ENCODE measurements at places on chromosomes 16 and 17.
A peak's percentile ranks its signal among the peaks of the same experiment; 100 is the strongest.

DNA sequence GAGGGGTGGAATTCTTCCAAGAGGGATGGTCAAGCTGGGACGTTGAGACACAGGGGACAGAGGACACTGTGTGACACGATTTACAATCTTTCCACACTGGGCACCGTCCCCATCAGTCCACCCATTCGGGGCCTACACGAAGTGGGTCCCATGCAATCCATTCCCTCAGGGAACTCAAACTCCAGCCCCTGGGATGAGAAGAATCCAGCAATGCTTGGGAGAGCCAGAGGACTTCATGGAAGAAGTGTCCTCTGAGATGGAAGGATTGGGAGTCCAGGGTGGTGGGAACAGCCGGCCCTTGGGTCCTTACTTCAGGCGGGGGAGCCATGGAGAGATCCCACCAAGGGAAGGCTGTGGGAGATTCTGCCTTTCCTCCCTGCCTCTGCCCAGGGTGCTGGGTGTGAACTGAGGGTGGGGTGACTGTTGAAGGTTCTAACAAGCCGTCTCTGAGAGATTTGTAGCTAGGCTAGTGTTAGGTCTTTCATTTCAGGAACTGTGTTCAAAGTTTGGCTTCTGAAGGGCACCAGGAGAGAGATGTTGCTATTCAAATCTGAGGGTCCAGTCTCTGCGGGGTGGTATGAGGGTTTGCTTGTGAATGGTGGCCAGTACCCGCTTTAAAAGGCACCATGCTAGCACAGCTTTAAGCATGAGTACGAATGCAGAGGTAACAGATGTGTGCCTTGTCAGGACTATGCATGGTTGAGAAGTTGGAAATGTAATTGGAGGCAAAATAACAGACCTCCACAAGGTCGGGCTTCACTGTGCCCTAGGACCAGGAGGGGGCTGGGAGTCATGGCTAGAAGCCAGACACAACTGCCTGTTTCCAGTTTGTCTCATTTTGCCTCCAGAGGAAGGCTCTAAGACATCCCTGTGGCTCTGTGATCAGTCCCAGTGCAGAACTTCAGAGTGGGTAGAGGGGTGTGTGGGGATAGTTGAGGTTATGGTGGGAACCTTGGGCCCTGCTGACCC lies 1.9 kb downstream of the ATP1B2 start:
- no peak for DNase-seq

GRCh38 chr17:57553991-57554825 lies 190.9 kb downstream of the CCDC182 start:
- DNase-seq, result no peak

GRCh38 chr16:68992521-68992920 lies 112.9 kb upstream of the HAS3 start:
- no peak for DNase-seq

- no peak for DNase-seq
Measured at GRCh38 chr17:48037838-48038323, 284 bp upstream of the COPZ2 start.

DNA sequence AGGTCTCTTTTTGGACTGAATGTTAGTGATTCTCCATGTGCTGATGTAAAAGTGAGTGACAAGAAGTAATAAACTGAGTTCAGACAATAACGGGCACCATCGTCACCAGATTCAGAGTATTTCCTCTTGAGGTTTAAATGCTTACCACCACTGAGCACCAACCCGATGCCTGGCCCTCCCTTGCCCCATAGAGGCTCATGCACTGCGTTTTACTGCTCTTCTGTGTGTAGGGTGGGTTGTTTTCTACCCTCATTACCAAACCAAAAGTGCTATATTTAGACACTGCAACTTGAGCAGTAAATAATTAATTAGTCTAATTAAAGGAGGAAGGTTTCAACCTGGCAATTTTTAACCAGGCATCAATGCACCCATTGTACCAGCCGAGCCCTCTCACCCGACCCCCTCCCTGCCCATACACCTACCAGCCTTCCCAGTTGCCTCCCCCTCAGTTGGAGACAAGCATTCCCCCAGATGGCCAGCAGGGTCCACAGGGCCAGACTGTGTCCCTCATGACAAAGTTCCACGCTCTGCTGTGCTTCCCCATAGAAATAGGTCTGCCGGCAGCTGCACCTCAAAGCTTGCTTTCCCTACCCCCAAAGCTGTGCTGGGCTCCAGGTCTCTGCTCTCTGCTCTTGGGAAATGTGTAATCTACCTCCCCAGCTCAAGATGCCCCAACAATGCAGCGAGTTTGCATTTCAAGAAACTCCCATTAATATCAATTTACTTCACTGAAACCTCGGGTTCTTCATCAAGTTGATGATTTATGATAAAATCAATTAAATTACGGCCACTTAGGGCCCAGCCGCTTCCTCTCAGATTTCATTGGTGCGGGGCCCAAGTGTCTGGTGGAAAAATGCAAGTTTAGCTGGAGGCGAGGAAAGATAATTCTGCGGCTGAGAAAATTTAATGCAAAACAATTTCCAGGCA lies 16.0 kb downstream of the HOXB4 start:
- no peak for DNase-seq

- no peak for DNase-seq
Measured at GRCh38 chr17:74923538-74924249, 379 bp upstream of the OTOP2 start.

DNA sequence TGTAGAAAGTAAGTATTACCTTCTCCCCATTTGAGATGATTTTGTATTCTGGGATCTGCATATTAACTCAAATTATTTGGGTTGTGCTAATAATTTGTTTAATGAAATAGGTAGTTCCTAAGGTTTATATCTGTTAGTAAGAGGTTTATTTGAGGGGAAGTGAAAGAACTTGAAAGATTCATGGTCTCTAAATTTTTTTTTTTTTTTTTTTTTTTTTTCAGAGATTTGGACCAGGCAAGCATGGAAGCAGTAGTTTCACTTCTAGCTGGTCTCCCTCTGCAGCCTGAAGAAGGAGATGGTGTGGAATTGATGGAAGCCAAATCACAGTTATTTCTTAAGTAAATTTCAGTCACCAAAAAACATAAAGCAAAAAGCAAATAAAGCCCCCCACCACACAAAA lies 65.2 kb downstream of the OMG start:
- no peak for DNase-seq

DNA sequence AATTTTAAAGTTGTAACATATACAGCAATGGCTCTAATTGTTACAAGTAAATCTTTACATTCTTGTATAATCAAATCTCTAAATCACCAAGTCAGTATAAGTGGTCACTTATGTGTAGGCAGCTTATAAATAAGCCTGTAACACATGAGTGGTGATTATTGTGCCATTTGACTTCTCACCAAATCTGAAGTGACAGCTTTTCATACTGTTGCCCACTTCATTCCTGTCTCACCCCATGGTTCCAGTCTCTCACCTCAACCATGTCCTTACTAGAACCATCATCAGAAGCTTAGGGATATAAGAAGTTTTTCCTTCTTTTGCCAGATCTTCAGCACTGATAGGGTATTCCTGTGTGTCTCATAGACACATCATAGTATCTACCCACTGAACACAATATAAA lies 23.5 kb downstream of the TNRC6A start:
- DNase-seq, result no peak

- DNase-seq, result peak; percentile 51
Measured at GRCh38 chr16:51994597-51994996, 552.3 kb downstream of the TOX3 start.

- no peak for DNase-seq
Measured at GRCh38 chr16:9545522-9546437, 454.3 kb downstream of the HAPSTR1 start.

GRCh38 chr17:15341385-15341849 lies at the start of gene TEKT3:
Gene TEKT3, minus strand, starts transcription at chr17:15341597. Its CDS starts 10,012 bp downstream, at chr17:15331585.
- DNase-seq, result no peak

GRCh38 chr16:31148896-31149295 lies 970 bp downstream of the PRSS36 start:
- DNase-seq, result no peak

DNA sequence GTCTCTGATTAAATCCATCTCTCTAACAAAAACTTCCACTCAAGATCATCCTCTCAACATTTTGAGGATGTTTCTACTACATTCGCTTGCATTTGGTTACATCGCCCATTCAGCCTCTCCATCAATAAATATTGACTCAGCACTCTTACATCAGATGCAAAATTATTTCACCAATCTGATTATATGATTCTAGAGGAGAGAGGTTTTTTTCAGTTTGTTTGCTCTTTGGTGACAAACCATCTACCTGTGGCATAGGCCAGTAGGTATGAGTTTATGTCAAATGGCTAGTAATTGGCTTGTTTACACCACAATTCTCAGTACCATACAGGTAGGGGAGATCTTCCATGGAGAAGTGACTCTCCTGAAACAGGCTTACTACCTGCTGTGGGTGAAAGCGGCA lies 52.3 kb downstream of the TOX3 start:
- DNase-seq, result no peak

GRCh38 chr16:79871906-79872305 lies 271.4 kb upstream of the MAF start:
- no peak for DNase-seq

DNA sequence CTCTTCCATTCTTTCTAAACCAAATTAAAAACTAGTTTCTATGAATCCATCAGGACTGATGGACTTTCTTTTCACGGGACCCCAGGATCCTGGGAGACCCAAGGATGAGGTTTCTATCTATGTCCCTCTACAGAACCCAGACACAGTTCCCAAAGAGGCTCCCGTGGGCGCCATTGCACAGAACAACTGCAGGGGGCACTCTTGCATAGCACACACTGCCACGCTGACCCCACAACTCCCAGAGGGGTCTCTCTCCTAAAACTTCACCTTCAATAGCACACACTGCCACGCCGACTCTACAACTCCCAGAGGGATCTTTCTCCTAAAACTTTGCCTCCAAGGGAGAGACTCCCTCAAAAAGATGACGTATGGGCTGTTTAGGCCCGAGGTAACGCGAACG lies 9.0 kb downstream of the ABR start:
- DNase-seq, result no peak

DNA sequence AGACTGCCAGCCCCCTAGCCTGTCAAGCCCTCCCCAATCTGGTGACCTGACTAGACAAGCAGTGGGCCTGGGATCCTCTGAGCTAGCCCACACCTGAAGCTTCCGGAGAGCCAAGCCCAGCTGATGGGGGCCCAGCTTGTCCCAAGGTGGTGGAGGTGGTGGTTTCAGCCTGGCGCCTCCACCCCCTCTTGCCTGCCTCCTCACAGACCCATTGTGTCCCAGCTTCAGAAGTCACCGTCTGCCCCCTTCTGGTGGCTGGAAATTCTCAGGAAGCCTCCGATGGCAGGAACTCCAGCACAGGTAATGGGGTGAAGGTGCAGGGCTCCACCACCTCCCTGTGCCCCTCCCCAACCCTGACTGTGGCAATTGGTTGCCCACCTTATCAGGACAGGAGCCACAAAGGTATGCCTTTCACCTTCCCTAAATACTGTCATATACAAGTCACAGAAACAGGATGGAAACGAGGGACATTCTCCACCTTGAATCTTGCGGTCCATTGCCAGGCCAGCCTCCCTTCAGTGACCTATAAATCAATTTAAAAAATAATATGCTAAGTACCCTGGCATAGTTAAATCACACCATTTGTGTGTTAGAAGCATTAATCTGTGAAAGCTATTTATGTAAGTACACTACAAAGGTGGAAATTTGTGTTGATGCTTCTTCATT lies 66.0 kb upstream of the ZNF423 start:
- no peak for DNase-seq

DNA sequence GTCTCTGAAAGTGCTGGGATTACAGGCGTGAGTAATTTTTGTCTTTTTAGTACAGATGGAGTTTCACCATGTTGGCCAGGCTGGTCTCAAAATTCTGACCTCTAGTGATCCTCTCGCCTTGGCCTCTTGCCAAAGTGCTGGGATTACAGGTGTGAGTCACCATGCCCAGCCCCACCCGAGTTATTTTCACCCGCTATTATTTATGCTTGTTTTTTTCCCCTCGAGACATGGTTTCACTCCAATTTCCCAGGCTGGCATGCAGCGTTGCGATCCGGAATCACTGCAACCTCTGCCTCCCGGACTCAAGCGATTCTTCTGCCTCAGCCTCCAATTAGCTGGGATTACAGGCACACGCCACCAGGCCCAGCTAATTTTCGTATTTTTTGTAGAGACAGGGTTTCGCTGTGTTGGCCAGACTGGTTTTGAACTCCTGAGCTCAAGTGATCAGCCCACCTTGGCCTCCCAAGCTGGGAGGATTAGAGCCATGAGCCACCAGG lies 9.2 kb downstream of the RPL23 start:
- no peak for DNase-seq

DNA sequence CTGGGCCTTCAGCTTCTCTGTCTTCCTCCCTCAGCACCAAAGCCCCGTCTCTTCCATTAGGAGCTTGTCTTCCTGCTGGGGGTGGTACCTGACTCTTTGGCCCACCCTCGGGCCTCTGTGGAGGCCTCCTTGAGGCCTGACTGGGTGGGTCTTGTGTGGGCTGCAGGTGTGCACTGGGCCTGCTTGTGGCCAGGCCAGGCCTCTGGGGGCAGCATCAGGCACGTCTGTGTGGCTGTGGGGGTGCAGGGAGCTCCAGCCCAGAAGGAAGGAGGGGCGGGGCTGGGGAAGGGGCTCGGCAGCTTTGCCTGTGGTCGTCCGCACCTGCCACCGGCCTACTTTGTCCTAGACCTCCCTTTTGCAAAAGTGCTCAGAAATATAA lies 7.0 kb downstream of the PIGQ start:
- DNase-seq, result no peak

- DNase-seq, result peak; percentile 85
Measured at GRCh38 chr17:28371245-28372202, at the start of gene SARM1. Gene SARM1, plus strand, starts transcription at chr17:28371694. Its CDS starts 339 bp downstream, at chr17:28372033.

GRCh38 chr17:34378664-34379101 lies 15.7 kb upstream of the CCL1 start:
- DNase-seq, result no peak

- no peak for DNase-seq
Measured at GRCh38 chr17:72613396-72613795, 479.1 kb downstream of the SLC39A11 start.

DNA sequence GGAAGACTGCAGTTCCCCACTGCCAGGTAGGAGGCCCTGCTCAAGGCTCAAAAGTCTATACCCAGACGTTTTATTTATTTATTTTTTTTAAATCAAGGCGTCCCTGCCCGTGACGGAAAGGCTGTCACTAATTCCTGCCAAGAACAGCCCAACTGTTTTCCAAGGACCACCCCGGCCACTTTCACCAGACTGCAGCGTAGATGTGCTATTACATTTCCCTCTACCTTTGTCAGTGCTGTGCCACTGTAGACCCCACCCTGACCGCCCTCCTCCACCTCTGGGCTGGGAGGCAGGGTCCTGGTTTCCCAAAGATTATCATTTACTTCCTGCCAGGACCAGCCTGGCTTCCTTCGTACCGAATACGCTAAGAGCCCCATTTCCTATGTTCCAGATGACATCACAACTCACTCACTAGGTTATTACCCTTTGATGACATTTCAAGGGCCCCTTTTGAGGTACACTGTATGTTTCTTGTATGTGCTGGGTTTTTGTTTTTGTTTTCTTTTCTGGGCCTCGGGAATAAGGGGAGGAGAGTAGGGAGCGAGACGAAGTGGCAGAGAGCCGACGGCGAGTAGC lies 6.3 kb upstream of the RNF227 start:
- no peak for DNase-seq

GRCh38 chr16:15966420-15966819 lies 17.0 kb downstream of the ABCC1 start:
- DNase-seq, result no peak

DNA sequence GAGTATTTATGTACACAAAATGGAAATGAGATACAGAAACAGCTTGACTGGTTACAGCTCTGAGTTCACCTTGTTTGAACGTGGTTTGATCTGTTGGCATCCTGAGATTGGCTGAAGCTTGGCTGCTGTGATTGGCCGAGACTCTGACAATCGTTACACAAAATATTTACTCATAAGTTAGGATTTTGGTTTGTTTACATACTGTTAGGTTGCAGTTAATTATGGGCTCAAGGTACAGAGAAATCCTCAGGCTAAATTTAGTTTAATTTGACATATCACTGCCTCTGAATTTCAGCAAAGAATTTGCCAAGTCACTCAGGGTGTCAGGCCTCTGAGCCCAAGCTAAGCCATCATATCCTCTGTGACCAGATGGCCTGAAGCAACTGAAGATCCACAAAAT lies 227.3 kb downstream of the COPRS start:
- DNase-seq, result no peak
